ENCODE measurements at places on chromosomes 13 and 19.

DNA sequence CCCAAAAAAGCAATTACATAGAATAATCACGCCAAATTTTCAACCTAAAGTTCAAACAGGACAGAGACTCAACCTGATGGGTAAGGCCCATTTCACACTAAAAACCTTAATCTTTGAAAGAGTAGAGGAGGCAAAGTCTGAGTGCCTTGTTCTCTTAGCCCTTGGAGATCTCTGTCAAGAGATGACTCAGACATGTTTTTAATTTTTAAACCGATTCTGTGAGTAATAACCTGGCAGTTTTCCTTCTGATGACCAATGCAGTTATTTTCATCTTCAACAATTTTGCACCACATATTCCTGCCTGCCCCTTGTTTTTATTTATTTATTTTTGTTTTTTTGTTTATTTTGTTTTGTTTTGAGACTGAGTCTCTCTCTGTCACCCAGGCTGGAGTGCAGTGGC is 11.5 kb upstream of the TNFSF9 start:
- DNase-seq: no peak

- DNase-seq: no peak
Observed at GRCh38 chr19:19475015-19475765, 40.2 kb downstream of the TSSK6 start.

DNA sequence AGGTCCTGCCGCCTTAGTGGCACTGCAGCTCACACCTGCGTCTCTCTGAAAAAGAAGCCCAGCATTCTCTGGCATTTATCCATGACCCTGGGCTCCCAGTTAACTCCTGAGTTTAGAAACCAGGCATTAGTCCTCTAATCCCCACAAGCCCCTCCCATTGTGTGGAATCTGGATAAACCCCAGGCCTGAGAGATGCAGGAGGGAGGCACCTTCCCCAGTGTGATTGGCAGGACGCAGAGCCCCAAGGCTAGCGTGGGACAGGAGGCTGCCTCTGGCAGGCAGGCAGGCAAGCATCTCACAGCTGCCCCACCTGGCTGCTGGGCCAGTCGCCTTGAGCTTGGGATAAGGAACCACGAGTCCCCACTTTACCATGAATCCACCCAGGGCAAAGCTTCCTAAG is 11.0 kb upstream of the SERPINE3 start:
- DNase-seq: no peak

- DNase-seq: no peak
Observed at GRCh38 chr13:70162141-70162540, 53.9 kb upstream of the KLHL1 start.

- no peak for DNase-seq
Observed at GRCh38 chr19:39492225-39492624, 6.5 kb upstream of the DLL3 start.

DNA sequence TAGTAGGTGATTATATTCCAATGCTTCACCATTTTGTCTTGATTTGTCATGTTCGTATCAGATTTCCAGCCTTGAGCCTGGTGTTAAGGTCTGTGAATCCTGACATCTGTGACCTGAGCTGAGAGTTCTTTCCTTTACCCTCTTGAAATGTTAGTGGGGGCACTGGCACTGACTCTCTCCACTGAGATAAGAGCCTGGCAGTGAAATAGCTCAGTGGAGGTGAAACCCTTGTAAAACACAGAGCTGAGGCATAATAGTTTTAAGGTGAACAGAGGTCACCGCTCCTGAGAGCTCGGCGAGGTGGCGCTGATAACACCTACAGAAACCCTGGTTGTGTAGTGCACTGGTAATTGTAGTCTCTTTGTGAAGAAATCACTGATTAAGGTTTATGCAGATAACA is 748.2 kb downstream of the DIAPH3 start:
- DNase-seq: no peak

GRCh38 chr13:112699322-112699918 is 9.6 kb downstream of the ATP11A start:
- DNase-seq: no peak

- no peak for DNase-seq
Observed at GRCh38 chr13:70994191-70994590, 872.8 kb downstream of the DACH1 start.

DNA sequence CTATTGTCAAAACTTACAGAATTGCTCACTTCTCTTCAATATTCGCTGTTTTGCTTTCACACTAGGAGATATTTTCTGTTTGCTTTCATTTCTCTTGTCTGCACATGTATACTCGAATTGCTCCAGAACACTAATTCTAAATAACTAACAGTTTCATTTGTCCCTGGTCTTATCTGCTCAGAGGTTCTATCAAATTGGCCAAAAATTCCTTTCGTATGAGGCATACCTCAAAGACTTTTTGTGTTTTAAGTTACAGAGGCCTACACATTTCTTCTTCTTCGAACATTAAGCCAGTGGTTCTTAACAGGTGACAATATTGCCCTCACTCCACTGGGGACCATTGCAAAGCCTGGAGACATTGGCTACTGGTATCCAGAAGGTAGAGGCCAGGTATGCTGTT is 1314.6 kb downstream of the EFNB2 start:
- DNase-seq: no peak

DNA sequence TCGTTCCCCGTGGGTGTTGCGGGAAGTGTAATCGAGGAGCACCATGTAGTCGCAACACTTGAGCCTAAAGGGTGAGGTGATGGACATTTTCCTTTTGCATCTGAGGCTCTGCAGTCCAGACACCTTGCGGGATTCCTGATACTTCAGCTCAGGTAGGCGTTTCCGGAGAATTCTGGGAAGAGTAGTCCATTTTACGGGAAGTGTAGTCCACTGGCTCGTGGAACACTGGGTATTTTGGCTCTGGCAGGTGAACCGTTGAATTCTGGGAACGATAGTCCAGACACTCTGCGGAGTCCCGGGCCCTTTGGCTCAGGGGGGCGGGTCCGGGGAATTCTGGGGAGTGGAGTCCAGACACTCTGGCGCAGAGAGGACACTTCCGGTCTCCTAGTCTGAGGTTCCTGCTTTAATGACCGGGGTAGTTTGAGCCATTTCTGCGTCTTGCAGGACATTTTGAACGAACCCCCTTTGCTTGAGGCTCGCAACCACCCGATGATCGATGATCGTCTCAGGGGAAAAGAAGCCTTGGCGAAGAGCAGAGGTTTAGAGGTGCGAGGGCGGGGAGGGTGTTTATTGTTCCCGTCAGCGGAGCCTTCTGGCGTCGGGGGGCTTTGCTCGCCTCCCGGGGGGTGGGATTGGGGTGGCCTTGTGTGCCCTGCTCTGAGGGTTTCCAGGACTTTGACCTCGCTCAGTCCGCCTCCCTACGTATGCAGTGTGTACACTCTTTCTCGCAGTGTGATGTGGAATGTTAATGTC is at the start of gene ZNF223:
ZNF223 (plus strand) TSS at position 387 of the 753 bp plus-strand sequence. CDS start 3,141 bp downstream, outside the sequence.
- peak; percentile 95 for DNase-seq

DNA sequence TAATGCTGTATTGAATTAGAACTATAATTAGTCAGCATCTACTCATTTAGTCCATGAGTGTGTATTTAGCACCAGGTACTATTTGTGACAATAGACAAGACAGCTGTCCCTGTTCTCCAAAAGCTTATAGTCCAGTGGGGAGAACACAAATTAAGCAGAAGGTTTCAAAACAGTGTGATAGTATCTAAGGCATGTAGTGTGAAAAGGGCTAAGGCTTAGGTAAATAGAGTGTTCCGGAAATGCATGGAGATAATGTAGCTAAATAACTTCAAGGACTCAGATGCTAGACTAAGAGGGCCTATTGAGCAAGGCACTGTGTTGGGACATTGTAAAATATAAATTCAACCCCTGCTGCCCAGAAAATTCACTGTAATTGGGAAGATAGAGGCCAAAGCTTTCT is 144.1 kb upstream of the MIR17HG start:
- no peak for DNase-seq

- DNase-seq: peak; percentile 41
Observed at GRCh38 chr19:55132453-55133129, 15.2 kb upstream of the PPP1R12C start.

DNA sequence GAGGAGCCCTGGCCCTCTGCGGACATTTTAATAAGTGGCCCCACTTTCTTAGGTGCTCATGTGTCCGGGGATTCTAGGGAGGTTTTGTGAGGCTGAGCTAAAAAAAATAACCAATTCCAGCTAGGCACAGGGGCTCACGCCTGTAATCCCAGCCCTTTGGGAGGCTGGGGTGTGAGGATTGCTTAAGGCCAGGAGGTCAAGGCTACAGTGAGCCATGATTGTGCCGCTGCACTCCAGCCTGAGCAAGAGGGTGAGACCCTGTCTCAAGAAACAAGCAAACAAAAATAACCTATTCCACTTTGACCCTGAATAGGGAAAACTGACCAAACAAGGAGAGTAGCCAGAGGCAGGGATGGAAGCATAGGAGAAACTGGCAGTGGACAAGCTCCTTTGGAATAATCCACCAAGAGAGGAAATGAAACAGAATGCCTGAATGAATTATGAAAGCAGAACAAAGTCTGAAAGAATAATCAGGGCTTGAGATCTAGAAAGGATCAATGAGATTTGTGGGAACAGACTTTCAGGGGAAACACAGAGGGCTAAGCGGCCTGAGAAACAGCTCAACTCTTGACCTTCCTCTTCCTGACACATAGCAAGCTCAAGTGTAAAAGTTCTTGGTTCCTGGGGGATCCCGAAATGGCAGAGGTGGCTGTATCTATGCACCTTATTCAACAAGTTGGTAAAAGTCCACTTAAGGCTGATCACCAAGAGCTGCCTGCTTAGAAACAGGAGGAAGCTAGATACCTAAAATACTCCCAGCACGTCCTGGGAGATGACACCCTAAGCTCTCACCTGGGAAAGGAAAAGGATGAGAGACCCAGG is 30.1 kb upstream of the FFAR2 start:
- no peak for DNase-seq

DNA sequence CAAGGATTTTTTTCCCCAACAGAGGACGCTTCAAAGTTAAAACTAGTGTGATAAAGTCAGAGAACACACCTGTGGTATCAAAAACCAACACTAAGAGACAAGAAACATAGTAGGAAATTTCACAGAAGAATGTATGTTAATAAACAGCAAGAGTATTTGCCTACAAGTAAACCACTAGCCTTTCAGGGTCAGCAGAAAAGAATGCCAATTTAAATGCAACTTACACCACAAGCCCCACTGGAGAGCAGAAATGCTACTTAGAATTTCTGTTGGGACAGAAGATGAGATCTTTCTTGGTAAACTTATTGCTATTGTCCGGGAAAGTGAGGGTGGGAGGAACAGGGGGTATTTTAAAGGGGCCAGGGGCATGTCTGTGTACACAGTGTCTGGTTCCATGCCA is 68.6 kb downstream of the STK24 start:
- no peak for DNase-seq

DNA sequence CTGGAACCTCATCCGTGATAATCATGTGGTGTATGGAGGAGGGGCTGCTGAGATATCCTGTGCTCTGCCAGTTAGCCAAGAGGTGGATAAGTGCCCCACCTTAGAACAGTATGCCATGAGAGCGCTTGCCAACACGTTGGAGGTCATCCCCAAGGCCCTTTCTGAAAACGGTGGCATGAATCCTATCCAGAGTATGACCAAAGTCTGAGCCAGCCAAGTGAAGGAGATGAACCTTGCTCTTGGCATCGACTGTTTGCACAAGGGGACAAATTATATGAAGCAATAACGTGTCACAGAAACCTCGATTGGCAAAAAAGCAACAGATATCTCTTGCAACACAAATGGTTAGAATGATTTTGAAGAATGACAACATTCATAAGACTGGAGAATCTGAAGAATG is 251.2 kb upstream of the OBI1 start:
- DNase-seq: no peak

GRCh38 chr13:21913010-21913409 is 242.1 kb downstream of the FGF9 start:
- DNase-seq: no peak

- DNase-seq: no peak
Observed at GRCh38 chr19:41174297-41174928, 18.6 kb upstream of the CYP2S1 start.

DNA sequence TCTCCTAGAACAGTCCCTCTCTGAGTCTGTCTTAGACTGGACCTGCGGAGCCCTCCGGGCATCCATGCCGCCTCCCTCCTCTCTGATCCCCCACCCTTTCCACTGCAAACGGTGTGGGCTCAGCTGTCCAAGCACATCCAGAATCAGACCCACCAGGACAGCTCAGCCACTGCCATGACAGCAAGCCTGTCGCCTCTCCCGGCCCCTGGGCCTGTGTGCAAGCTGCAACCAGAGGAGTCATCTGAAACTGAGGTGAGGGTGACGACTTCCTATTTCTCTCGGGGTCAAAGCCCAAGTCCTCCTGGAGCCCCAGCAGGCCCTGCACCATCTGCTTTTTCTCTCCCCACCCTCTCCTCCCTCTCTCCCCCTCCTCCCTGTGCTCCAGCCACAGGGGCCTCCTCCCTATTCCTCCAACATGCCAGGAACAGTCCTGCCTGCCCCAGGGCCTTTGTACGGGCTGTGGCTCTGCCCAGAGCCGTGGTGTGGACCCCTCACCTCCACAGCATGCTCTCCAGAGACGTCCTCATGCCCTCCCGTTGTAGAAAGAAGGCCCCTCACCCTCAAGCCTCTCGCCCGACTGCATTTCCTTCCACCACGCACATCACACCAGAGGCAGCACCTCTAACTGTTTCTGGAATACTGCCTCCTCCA is 23.5 kb upstream of the MYDGF start:
- peak; percentile 15 for DNase-seq

GRCh38 chr19:18543814-18544475 is 572 bp upstream of the FKBP8 start:
- peak; percentile 86 for DNase-seq

GRCh38 chr13:109448629-109449028 is 337.8 kb downstream of the IRS2 start:
- no peak for DNase-seq
